Activated naive CD4-positive, alpha-beta T cell treated with Interleukin-2 at 50 U/mL for 16 hours (primary cell): ENCODE measurements at places on chromosomes 7 and 10.

DNA sequence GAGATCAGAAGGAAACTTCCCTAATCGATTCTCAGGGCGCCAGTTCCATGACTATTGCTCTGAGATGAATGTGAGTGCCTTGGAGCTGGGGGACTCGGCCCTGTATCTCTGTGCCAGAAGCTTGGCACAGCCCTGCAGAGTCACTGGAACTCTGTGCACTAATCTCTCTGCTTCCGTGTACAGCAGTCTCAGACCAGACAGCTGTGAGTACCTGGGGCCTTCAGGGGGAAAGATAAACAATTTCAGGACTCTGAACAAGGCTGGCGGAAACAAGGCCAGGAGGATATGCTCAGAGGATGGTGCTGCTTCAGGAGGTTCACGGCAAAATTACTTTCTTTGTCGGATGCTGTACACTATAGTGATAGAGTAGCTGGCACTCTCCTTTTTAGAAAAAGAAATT lies 131.7 kb upstream of the PRSS58 start:
- no peak for DNase-seq

GRCh38 chr10:75773813-75774782 lies 342.7 kb downstream of the LRMDA start:
- DNase-seq = no peak

DNA sequence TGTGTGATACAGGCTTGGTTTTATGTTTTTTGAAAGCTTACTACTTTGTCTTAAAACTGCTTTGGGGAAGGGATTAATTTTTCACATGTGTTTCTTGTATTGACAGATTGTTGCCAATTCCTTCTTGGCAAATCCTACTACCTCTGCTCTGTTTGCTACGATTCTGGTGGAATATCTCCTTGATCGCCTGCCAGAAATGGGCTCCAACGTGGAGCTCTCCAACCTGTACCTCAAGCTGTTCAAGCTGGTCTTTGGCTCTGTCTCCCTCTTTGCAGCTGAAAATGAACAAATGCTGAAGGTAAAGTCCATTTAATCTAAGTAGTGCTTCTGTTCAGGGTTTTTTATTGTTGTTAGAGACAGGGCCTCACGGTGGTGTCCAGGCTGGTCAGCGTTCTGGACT lies 33.6 kb downstream of the TRRAP start:
- no peak for DNase-seq

GRCh38 chr10:122450353-122450990 lies 4.0 kb upstream of the ARMS2 start:
- no peak for DNase-seq

DNA sequence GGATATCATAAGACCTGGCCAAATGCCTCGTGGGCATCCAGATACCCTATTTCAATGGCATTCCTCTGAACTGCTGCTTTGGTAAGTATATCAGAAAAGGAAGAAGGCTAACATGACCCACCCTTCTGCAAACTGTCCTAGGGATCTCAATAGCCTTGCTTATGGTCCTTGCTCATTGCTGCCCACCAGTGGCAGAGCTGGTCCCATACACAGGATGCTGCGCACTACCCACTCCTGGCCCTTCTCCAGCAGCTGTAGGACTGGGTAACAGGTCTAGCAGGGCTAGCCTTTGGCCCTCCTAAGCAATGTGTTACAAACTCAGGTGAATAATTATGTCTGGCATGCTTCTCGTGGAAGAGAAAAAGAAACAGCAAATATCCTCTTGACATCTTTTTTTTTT lies 72.5 kb downstream of the C10orf90 start:
- DNase-seq = no peak

DNA sequence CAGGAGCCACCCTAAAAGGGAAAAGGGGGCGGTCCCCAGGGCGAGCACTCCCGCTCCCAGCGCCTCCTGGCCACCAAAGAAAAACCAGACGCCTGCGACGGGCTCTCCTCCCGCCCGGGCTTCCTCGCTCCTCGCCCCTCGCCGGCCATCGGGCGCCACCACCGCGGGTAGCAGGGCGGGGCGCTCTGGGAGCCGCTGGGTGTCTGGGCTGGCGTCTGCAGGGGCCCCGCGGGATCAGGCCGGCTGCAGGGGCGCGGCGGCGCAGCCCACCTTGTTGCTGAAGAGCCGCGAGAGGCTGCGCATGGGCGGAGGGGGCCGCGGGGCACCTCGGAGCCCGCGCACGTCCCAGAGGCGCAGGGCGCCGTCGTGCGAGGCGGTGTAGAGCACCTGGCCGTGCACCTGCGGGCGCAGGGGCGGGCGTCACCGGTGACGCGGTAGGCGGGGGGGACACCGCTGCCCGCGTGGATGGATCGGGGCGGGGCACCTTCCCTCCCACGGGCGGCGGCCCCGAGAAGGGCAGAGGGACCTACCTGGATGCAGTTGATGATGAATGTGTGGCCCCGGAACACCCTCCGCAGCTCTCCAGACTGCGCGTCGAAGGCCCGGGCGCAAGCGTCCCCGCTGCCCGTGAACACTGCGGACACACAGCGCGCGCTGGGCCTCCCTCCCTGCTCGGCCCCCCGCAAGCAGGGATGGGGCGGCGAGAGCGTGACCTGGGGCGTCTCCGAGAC lies 28.3 kb downstream of the WDR86 start:
- peak; percentile 56 for DNase-seq

DNA sequence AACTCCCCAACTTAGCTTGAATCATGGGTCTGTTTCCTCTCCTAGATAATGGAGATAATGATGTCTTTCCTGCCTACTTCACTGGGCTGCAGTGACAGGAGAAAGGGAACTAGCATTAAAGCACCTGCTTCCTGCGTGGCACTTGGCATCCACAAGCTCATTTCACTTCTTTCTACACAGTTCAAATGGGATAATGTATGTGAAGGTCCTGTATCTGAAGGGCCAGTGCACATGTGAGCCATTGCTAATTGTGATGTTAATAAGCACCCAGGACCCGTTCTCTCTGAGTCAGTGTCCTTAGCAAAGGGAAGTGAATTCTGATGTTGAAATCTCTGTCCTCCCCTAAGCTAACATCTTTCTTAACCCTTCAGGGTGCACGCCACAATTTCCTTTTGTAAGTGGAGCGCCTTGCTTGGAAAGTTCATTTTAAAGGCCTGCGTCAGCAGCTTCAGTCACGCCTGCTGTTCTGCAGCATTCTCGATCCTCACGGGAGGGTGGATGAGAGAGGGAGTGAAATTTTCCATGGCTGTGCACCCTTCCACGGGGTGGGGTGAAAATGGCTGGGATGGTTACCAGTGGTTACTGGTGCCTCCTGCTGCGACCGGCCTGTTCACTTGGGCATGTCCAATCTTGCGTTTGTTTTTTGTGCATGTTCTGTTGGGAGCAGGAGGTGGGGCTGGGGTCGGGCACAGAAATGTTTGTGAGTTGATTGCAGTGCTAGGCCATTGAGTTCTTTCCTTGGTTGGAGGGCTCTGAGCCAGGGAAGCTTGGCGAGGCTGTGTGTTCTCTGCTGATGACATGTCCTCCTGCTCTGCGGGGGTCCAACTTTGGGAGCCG lies 59.2 kb downstream of the HK1 start:
- DNase-seq = no peak

- no peak for DNase-seq
Observed at GRCh38 chr7:77407906-77408305, 8.2 kb downstream of the GSAP start.

- no peak for DNase-seq
Observed at GRCh38 chr7:89584896-89585295, 569.4 kb upstream of the STEAP1 start.

DNA sequence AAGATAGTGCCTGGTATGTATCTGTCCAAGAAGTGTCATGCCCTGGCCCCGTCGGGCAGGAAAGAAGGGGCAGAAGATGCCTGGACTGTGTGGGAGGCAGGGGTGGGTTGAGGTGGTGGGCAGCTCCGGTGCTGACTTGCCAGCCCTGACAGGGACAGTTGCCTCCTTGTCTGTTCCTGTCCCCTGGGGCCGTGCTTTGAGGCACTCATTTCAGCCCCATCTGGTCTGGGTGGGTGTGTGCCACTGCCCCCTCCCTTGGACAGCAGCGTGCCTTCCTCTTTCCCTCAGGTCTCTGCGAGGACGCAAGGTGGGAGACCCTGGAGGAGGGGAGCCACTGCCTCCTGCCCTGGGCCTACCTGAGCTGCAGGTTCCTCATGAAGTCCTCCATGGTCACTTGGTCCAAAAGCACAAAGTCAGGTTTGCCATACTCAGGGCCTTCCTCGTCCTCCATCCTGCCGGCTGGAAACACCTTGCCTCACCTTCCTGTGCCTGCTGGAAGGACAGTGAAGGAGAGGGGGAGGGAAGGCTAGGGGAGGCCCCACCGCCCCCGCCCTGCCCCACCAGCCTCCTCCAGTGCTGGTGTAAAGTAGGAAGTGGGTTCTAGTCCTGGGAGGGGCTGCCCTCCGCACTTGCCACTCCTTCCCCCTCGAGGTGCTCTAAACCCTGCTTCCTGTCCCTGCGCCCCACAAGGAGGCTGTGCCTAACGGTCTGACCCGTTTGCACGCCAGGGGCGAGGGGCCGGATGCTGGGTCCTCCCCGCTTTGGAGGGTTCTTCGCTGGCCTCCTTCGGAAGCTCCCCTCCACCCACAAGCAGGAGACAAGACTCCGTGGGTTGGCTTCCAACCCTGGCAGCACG lies at the start of gene MYO1G:
MYO1G (minus strand) TSS at position 505 of the 856 bp plus-strand sequence; CDS start at position 451, 54 bp downstream.
- peak; percentile 89 for DNase-seq
